ENCODE measurements at places on chromosomes 2 and 18.

DNA sequence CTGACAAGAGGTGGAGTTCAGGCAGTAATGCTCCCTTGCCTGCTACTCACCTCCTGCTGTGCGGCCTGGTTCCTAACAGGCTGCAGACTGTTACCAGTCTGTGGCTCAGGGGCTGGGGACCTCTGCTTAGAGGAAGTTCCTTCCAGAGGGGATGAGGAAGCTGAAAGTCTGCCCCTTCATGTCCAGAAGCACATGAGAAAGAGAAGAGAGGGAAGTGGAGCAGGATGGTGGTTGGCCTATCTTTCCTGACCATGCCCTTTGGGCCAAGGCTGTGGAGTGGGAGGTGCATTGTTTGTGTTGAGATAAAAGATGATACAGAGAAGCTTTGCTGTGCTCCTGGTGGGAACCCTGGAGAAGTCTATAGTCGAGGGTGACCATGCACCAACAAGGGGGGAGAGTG, 112.5 kb downstream of the LPIN1 start:
- no peak for DNase-seq

GRCh38 chr2:95159690-95160449, at the start of gene ZNF514:
ZNF514 (minus strand) TSS chr2:95159848; CDS start chr2:95153253, 6,595 bp downstream.
- DNase-seq: peak; percentile 25

- no peak for DNase-seq
Measured at GRCh38 chr2:75494137-75494769, 66.5 kb downstream of the EVA1A start.

DNA sequence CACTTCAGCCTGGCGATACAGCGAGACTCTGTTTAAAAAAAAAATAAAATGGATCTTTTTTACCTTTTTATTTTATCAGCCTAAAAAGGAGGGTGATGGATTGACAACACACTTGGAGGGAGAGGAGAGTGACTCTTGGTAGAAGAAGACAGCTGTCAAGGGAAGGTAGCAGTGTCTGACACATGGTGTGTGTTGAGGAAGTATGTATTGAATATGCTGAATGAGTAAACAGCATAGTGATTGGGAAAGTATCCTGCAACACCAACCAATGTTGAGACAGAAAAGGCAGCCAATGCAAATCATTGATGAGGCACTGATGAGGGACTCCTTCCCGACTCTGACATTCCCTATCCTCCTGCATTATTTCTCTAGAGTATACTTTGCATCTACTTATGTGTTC, 306.4 kb downstream of the LPIN1 start:
- no peak for DNase-seq

DNA sequence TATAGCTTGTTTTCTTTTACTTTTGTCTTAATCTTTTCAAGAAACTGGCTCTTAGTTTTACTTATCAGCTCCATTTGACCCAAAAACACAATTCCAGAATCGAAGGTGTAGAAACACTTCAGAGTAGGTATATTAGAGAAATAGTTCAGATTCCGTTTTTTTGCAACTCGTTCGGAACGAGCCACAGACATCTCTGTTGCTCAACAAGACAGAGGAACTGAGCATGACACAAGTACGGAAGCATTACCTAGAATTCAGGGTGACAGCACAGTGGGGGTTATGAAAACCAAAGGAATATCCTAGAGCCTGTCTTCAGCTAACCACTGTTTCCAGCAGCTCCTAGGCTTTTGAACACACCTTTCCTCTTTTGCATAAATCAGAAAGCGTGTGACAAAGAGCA, 5.0 kb downstream of the HRH4 start:
- DNase-seq: no peak

- DNase-seq: no peak
Measured at GRCh38 chr2:109270505-109271312, 141.7 kb downstream of the SH3RF3 start.

DNA sequence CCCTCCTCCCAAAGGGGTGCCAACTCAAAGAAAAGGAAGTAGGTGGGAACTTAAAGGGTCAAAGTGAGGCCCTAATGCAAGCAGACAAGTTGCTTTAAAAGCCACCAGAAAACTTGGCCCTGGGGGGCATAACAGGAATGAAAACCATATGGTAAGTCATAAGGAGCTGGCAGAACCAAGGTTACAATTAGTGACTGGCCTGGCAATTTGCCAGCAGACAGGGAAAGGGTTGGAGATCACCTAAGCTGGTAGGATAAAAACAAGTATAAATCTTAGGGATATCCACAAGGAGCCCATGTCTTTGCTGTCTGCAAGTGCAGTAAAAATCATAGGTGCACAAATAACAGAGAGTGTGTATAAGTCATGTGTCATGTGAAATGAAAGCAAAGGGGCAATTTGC, 256.7 kb upstream of the LRRTM4 start:
- DNase-seq: no peak

DNA sequence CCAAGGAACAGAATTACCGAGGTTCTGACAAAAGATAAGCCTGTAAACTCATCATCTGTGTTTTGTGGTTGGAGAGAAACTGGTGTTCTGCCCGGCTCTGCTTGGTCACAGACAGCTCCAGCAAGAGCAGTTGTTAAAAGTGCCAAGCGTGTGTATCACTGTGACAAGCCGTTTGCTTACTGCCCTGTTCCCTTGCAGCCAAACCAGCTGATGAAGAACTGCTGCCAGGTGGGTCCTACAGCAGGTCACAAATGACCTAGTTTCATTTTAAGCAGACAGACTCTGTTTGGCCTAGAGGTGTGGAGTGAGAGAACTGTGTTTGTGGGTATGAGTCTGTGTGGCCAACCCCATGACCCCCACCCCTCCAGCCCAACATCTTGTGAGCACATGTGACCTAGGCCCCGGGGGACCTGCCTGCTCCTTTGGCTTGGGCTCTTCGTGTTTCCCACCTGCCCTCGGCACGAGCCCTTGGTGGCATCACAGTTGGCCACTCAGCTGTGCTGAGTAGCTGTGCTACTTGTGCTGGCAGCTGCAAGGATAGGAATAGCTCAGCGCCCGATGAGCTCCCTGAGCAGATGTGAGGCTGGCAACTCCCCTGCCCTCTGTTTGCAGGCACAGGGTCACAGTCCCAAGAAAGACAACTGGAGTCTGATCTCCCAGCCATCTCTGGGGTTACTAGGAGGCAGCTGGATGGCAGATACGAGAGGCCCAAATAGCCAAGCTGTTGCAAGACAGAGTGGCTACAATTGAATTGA, 9.7 kb downstream of the OXER1 start:
- no peak for DNase-seq

GRCh38 chr2:98551316-98551715, 57.0 kb downstream of the COA5 start:
- DNase-seq: no peak

DNA sequence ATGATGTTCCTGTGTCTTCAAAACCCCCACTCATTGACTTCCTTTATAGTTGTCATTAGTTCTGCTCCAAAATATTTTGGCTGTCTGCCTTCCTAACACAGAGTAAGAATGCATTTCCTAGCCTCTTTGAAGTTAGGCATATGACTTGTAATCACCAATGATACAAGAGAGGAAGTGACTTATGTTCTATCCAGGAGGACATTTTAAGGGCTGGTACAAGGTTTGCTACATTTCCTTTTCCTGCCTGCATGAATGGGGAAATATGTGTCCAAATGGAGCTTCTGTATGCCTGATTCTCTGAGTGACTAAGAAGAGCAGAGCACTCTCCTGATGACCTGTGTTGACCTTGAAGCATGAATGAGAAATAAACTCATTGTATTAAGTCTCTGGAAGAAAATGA, 115.1 kb downstream of the PLCL1 start:
- DNase-seq: no peak

DNA sequence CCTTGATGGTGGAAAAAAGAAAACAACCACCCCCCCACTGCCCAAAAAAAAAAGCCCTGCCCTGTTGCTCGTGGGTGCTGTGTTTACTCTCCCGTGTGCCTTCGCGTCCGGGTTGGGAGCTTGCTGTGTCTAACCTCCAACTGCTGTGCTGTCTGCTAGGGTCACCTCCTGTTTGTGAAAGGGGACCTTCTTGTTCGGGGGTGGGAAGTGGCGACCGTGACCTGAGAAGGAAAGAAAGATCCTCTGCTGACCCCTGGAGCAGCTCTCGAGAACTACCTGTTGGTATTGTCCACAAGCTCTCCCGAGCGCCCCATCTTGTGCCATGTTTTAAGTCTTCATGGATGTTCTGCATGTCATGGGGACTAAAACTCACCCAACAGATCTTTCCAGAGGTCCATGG, 28.0 kb downstream of the MAL start:
- no peak for DNase-seq

- no peak for DNase-seq
Measured at GRCh38 chr2:240701736-240702639, 10.3 kb downstream of the AQP12A start.

DNA sequence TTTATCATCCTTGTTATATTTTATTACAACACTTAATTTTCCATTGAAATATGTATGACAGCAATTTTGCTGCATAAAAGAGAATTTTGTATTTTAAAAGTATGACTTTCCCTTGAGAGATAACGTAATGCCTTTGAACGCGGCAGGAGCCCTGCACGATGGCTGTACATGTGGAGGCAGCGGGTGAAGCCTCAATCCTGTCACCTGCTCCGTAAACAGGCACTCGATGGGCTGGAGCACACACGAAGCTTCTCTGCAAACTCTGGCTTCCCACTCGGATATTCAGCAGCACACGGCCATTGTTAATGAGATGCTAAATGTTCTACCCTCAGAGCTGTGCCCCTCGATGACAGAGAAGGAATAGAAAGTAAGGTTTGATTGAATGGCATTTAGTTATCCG, 184.4 kb downstream of the RTP5 start:
- DNase-seq: no peak

DNA sequence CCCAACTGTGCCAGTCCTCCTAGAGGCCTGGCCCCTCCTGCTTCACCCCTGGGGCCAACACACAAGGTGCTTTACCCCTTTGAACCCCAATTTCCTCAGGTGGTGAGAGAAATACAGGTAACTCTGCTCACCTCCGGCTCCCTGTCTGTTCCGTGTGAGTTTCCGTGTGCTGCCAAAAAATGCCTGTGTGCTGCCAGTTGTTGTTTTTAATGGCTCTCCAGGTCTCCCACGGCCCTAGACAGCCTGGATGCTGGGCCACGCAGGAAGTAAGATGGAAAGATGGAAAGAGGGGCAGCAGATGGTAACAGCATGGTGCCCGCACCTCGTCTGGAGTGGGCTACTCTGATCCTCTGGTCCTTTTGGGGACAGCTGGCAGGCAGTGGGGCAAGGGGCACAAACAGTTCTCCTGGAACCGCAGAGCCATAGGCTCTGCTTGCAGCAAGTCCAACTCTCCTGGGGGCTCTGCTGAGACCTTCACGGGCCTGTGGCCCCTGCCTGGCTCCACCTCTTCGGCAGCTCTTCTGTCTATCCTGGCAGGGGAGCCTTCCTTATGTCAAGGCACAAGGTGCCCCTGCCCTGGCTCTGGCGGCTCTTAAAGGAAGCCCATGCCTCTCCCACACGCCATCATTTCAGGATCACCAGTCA, 4.3 kb upstream of the ARHGEF4 start:
- DNase-seq: no peak

DNA sequence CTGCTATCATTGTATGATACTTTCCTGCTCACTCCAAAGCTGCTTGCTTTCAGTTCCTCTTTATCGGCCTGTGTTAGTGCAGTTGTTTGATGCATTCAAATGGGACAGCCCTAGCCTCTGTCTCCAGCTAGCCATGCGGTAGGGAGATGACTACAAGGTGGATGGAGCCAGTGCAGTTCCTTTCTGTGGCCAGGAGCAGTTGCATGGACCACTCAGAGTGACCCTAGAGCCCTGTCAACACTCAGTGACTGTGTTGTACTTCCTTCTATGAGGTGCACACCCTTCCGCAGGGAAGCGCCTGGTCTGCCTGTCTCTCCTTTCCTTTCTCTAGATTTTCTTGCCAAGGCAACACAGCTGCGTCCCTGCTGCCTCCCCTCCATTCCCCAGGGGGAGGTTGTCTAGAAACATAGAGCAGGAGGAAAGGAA, 33.8 kb downstream of the KCNS3 start:
- peak; percentile 7 for DNase-seq

DNA sequence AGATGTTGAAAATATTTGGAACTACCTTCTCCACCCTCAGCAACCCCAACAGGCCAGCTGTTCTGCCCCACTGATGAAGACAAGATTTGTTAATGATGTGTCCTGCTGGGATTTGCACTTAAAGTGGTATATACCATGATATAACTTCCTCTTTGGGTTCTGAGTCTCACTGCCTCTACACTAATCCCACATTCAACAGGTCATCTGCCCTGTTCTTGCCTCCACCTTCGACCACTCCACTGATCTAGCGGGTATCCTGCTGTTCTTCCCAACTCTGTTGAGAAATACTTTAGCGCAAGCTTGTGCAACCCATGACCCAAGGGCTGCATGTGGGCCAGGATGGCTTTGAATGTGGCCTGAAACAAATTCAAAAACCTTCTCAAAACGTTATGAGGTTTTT, 72.7 kb downstream of the LRP1B start:
- no peak for DNase-seq

DNA sequence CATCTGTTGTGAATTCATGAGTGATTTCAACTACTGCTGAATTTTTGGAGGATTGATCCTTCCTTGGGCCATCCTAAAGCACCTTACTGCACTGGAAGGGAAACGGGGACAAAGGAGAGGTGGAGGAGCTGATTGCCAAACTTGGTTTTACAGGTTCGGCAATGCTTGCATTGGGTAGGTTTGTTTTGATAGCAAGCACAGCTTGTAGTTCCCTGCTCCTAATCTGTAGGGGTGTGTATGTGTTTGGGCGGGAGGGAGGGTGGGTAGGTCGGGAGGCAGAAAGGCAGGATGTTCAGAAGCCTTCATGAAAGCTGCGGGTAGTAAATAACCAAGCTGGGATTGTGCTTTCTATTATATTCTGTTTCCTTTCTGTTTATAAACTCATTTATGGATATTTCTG, 24.6 kb downstream of the PHLPP1 start:
- no peak for DNase-seq

DNA sequence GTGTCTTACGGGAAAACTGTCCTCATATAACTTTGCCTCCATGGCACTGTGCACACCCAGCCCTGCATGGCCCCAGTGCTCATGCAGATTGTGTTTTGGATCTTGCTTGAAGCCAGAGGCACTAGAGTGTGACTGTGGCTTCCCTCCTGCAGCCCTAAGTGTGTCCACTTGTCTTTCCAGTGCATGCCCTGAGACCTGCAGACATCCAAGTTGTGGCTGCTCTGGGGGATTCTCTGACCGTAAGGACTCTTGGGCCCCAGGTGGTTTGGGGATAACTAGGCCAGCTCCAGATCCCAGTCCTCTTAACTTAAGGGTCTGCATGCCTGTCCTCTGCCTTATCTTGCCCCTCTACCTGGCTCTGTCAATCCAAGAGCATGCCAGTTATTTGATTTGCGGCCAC, 96.6 kb downstream of the PLB1 start:
- DNase-seq: no peak

GRCh38 chr2:198040835-198041234, 236.4 kb downstream of the PLCL1 start:
- DNase-seq: no peak

DNA sequence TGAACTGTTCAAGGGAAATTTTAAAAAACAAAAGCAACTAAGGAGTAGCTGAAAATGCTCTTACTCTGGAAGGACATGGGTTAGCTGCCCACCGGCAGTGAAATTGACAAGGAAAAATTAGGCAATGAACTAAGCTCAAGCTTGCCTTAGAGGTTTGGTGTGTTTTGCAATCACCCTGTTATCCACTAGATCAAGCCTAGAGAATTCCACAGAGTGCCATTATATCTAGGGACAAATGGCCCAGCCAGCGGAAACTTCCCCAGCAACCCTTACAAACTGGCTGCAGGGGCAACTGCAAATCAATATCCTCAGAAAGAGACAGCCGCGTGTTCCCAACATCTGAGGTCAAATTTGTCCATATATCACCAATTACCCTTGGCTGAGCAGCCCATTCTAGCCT, 258.2 kb downstream of the SP3 start:
- DNase-seq: no peak

GRCh38 chr2:24920809-24921441, 888 bp upstream of the ADCY3 start:
- no peak for DNase-seq

GRCh38 chr18:10207682-10208345, 246.6 kb upstream of the APCDD1 start:
- DNase-seq: no peak

All from GM12864 (cell line).